T-cell (primary cell): ENCODE measurements at places on chromosomes 2 and 18. TPM values are rescaled to one million over a fixed set of nuclear protein-coding genes. Genes with fewer than 3 reads are reported as not detected.

DNA sequence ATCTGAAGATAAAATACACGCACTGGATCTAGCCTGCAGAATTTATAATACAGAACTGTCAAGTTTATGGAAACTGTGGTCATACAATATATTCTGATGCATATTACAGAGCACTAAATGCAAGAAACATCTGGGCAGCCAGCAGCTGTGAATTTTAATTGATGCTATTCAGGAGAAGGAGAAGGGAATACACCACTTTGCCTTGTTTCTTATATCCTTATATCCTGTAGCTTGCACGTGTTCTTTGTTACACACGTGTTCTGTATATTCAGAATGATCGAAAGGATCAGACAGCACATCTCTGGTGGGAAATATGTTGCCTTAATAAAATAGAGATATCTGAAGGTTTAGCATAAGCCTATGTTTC, 335.8 kb downstream of the AGPS start:
- DNase-seq: no peak

The TCF7L1 gene
- 0.16 TPM for total RNA-seq

The C2orf66 gene
- total RNA-seq: not detected

The DCC gene
- total RNA-seq: not detected

The GPR39 gene
- total RNA-seq: not detected

The RUFY4 gene
- 0.65 TPM for total RNA-seq

DNA sequence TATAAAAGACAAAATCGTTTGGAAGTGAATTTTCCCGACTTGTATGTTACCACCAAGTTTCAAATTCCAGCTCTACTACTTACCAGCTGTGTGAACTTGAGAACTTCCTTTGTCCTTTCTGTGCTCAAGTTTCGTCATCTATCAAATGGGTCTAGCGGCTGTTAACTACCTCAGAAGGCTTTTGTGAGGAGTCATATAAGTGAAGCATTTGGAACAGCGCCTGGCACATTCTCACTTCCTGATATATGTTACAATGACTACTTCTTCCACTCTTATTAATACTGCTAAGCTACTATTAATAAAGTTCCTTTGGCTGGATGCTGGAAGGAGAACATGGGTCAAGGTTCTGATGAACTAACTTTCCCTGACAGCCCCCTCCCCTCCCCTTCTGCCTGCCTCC, 104.5 kb downstream of the MEIS1 start:
- DNase-seq: no peak

- DNase-seq: no peak
Observed at GRCh38 chr2:159199761-159200465, 86.6 kb downstream of the WDSUB1 start.

DNA sequence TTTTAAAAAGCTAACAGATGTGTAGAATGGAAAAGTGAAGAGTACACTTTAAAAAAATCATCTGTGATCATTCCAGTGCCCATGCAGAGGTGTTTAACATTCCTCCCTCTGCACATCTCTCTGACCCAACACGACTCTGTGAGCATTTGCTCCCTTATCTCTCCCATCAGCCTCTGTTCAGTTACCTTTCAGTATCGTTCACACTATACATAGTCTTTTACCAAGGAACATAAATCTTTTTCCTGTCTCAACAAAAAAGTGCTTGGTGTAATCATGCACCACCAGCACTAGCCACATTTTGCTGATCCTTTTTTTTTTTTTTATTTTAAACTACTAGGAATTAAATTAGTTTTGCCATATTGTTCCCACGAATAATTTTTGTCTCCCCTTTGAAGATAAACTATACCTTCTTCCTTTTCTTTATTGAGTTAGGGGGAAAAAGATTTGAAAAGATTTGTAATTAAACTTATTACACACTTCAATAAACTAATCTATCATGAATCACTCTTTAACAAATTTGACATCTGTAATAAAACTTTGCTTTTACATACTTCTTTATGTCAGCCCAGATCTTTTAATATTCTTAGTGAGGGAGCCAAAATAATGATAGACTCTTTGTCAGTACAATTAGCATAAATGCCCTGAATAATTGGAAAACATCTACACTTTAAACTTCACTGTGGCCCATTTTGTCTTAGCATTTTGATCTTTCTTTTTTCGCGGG, 489.8 kb upstream of the FANCL start:
- DNase-seq: no peak

The PLGLB1 gene
- total RNA-seq: 7.2 TPM

The PTH2R gene
- total RNA-seq: not detected

The ARID5A gene
- total RNA-seq: 108 TPM

GRCh38 chr18:62723666-62724281, 8.4 kb downstream of the PHLPP1 start:
- DNase-seq: no peak

GRCh38 chr18:36372903-36373311, 75.4 kb downstream of the FHOD3 start:
- DNase-seq: no peak

The TRAPPC8 gene
- total RNA-seq: 48.0 TPM

- DNase-seq: no peak
Observed at GRCh38 chr2:105454801-105455485, 56.1 kb upstream of the FHL2 start.

DNA sequence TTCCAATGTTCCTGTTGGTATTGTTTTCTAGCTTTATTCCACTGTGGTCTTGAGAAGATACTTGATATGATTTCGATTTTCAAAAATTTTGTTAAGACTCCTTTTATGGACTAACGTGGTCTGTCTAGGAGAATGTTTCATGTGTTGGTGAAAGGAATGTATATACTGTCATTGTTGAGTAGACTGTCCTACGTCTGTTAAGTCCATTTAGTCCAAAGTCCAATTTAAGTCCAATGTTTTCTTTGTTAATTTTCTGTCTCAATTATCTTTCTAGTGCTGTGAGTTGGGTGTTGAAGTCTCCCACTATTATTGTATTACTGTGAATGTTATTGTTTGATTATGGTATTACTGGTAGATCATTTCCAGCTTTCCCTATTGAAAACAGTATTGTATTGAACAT, 55.8 kb upstream of the TTC27 start:
- DNase-seq: no peak

GRCh38 chr18:48597110-48597509, 58.3 kb downstream of the CTIF start:
- DNase-seq: no peak

The FTCDNL1 gene
- 2.9 TPM for total RNA-seq

DNA sequence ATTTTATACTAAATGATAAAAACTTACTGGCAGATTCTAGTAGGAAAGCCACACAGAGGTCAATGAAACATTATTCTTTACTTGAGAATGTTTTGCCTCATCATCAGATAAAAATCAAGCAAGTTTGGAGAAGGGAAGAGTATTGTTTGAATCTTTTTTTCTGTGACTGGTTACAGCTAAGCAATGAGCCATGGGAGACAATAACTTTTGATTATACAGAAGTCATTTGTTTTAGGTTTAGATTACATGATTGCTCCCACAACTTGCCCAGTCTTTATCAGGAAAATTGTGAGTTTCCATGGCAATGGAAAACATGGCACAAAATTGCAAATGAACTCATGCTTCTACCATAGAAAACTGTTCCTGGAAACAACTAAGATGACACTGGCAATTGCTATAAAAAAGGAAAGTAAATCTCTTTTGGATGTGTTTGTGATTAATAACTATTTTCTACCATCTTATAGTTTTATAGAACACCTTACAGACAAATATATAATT, 476.8 kb downstream of the MBD2 start:
- DNase-seq: no peak

DNA sequence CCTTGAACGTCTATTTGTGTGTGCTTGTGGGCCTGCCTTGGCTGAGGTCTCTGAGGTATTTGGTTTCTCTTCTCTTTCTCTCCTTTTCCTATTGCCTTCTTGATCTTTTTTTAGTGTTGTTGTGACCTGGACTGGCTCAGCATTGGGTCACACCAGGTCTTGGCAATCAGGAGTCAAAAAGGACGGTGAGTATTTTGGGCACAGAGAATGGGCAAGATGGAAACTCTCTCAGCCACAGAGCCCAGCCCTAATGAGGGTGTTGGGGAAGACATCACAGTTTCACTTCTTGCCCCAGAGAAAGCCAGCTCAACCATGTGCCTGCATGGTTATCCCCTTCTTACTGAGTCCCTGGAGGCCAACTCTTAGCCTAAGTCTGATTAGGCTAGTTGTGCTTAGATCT, 13.7 kb upstream of the INO80C start:
- DNase-seq: no peak

The PAIP2B gene
- total RNA-seq: 5.3 TPM

The GALNT14 gene
- total RNA-seq: not detected

DNA sequence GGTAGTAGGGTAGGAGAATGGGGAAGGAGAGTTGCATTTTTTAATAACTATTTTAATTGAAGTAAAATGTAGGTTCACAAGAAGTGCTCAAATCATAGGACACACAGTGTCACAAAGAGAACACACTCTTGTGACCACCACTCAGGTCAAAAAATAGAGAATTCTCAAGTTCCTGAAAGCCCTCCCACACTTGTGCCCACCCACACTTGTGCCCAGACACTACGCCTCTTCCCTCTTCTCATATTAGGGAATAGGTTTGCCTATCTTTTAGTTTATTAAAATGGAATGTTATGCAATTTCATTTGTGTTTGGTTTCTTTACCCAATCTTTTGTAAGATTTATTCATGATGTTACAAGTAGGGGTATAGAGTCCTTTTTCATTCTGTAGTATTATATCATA, 67.2 kb downstream of the UGGT1 start:
- DNase-seq: no peak

DNA sequence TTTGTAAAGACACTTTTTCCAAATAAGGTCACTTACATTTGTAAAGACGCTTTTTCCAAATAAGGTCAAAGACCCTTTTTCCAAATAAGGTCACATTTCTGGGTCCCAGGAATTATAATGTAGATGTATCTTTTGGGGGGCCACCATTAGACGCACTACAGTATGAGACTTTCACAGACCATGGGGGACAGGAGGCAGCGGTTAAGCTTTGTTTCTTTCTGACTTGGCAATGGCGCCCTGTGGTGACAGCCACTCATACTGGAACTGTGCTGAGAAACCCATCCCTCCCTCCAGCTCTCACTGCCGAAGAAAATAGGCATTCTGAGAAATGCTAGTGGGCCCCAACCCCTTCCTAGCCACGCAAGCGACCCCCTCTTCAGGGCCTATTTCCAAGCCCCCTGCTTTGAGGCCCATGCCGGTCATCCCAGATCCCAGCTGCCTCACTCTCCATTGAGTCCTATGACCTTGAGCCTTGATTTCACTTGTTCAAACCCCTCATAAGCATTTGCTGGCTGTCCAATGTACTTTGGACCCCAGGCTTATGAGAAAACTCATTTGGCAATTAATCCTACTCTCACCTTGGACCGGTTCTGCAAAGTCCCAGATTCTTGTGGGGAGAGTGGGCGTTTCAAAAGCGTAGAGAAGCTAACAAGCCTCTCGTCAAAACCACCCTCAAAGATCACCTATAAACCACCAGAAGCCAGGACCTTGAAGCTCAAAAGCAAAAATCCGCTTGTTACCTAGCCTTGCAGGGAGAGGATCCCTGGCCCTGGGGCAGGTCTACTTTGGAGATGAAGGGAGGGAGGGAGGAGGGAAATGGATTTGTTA, 11.3 kb upstream of the SPATA3 start:
- peak; percentile 30 for DNase-seq

- DNase-seq: no peak
Observed at GRCh38 chr2:33958591-33958990, 359.5 kb upstream of the FAM98A start.

The CNDP1 gene
- 0.16 TPM for total RNA-seq

- no peak for DNase-seq
Observed at GRCh38 chr2:239154971-239155805, 245.6 kb downstream of the HDAC4 start.

GRCh38 chr2:46394649-46395510, 84.5 kb upstream of the TMEM247 start:
- no peak for DNase-seq

The ALPI gene
- not detected for total RNA-seq

DNA sequence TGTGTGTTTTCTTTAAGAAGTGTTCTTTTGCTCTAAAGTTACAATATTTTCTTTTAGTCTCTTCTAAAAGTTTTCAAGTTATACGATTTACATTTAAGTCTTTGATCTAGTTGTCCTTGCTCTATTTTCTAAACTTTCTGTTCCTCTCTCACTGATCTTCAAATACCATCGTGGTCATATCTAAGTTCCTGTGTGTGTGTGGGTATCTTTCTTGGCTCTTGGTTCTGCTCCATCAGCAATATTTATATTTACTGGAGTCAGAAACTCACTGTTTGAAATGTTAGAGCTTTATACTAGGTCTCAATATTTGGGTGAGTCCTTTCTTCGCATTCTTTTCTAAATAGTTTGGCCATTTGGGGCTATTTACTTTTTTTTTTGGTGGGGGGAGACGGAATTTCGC, 77.3 kb downstream of the COPS8 start:
- no peak for DNase-seq

DNA sequence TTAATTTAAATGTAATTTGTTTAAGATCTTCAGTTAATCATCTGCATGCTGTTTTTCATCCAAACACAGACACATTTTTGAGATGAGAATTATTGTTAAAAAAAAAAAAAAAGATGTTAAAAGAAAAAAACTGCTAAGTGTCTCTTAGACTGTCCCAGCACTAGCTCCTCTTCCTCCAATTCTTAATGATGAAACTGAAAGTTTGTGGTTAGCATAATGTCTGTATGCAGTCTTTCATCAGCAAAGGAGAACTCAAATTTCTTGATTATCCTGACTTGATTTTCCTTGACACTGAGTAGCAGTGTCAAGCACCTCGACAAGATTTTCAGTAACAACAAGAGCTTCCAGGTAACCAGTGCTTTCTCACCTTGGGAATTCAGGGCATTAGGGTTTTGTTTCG, 274.4 kb downstream of the LRRTM1 start:
- DNase-seq: no peak

The PPP1R7 gene
- total RNA-seq: 46.6 TPM

DNA sequence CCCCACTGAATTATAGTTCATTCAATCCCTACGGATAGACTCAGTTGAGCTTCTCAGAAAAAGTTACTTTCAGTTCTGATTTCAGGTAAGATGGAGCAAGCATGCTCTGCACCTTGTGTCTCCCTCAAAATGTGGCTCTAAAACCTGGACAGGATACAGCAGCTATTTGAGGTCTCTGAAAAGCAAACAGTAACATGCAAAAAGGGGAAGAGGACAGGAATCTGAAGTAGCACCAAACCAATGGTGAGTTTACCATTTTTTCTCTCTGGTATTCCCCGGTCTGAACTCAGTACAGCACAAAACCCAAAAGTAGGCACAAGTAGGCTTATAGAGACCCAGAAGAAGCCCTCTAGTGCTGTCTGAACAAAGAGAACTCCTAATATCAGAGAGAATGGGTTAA, 34.1 kb downstream of the LANCL1 start:
- no peak for DNase-seq

- no peak for DNase-seq
Observed at GRCh38 chr2:138632066-138632620, 130.6 kb downstream of the SPOPL start.

DNA sequence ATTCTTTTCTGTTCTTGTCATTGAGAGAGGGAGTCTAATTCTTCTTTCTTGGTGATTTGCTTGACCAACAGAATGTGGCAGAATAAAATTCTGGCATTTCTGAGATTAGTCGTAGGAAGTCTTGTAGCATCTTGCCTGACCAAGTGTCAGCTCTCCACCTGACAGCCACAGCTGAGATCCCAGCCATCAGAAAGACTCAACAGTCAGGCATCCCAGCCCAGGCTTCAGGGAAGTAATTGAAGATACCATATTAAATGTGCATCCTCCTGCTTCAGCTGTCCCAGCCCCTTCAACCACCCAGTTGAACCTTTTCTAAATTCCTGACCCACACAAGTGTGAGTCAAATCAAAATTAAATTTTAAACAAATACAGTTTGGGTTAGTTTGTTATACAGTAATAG, 208.3 kb downstream of the PIK3C3 start:
- no peak for DNase-seq

The EPC2 gene
- total RNA-seq: 58.4 TPM
